ENCODE measurements at places on chromosomes 2 and 18.

GRCh38 chr2:68318914-68319397 lies 793 bp downstream of the CNRIP1 start:
- peak; percentile 29 for DNase-seq

- DNase-seq = no peak
Observed at GRCh38 chr2:9169349-9170107, 37.1 kb upstream of the ASAP2 start.

GRCh38 chr2:214376618-214377285 lies 34.1 kb upstream of the VWC2L start:
- no peak for DNase-seq

GRCh38 chr18:57234346-57234745 lies 87.5 kb downstream of the BOD1L2 start:
- no peak for DNase-seq

GRCh38 chr2:125085904-125086303 lies 1060.8 kb downstream of the CNTNAP5 start:
- no peak for DNase-seq

DNA sequence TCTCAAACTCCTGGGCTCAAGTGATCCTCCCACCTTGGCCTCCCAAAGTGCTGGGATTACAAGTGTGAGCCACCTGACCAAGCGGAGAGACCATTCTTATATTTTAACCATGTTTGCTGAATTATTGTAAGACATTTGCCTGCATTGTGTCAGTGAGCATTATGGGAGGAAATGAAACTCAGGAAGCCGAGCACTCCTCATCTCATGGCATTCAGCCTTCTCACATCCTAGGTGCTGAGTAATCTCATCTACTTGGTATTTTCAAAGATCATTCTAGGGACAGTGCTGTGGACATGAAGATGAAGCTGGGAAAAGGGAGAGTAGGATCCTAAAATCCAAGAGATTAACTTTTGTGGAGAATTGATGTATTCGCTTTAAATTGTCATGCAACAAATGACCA lies 66.1 kb downstream of the NAPG start:
- no peak for DNase-seq

GRCh38 chr2:112959109-112959812 lies 18.5 kb upstream of the IL36G start:
- no peak for DNase-seq

DNA sequence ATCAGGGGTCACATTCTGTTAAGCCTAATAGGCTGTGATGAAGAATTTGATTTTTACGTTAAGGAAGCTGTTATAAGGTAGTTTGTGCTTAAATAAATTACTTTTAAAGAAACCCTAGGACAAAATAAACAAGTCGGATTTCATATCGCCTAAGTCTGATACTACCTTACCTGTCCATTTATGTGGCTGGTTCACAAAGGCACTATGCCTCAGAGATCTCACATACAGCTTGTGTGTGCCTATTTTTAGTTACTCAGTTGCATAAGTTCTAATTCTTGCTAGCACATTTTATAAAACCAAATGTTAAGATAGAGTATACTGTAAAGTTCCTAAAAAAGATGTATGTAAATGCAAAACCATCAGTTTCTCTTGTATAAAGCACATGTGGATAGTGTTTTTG lies 40.0 kb downstream of the AGFG1 start:
- no peak for DNase-seq

DNA sequence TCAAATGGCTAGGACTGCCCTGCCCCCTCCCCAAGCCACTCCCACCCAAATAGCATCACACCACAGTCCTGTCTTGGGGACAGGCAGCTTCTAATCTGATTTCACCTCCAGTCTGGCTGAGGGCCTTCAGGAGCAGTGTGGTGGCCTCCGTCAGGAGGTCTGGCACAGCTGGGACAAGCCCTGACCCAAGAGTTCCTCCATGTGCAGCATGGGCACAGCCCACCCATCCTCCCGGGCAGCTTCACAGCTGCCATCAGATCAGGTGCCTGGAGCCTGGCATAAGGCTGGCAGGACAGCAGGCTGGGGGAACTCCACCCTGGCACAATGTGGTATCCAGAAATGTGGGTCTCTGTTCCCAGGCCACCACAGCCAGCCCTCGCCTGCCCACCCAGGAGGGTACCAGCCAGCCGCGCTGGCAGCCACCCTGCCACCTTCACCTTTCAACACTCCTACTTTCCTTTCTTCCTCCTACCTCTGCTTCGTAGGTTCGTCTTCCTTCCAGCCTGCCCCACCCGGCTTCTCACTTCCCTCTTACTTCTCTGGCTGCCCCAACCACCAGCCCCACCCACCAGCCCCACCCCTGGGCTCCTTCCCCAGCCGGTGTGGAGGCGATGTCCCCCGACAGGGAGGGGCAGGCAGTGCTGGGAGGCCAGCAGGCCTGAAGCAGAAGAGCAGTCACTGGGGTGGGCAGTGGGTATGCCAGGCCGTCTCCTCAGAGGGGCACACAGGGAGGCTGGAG lies at the start of gene CAPG:
Gene CAPG (minus strand): TSS at position 522 of the 739 bp plus-strand sequence. CDS start 8,221 bp downstream, outside the sequence.
- DNase-seq = no peak

DNA sequence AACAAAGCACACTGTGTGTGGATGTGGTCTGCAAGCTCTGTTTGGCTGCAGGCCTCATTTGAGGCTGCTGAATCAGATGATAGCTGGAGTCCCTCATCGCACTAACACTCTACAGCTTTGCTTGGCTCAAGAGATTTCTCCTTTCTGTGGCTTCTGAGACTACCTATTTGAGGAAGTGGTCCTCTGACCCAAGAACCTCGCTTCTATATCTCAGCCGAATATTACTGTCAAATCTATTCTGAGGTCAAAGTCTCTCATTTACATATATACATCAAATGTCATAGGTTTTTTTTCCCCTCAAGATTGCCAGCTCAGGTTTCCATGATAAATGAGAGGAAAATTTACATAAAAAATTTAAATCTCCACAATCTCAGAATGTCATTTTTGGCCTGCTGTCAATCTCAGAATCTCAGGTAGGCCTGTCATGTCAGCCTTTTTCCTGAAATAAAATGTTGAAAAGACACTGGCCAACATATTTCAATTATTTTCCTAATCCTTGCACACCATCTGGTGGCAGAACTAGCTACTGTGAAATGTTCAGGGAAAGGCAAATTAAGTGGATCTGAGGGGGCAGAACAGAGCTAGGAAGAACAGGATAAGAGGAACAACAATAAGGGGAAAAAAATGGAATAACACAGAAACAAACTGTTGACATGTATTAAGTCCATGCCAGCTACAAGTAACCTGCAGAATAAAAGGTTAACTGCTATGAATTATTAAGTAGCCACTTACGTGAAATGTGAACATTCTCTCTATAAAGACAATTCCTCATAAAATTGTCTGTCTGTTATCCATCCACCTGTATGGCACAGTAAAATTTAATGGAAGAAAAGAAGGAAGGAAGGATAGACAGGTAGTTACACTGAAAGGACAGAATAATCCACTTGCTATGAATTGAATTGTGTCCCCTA lies 39.3 kb downstream of the AP1S3 start:
- DNase-seq = peak; percentile 3

GRCh38 chr2:238097201-238097987 lies 2.7 kb upstream of the ESPNL start:
- no peak for DNase-seq

DNA sequence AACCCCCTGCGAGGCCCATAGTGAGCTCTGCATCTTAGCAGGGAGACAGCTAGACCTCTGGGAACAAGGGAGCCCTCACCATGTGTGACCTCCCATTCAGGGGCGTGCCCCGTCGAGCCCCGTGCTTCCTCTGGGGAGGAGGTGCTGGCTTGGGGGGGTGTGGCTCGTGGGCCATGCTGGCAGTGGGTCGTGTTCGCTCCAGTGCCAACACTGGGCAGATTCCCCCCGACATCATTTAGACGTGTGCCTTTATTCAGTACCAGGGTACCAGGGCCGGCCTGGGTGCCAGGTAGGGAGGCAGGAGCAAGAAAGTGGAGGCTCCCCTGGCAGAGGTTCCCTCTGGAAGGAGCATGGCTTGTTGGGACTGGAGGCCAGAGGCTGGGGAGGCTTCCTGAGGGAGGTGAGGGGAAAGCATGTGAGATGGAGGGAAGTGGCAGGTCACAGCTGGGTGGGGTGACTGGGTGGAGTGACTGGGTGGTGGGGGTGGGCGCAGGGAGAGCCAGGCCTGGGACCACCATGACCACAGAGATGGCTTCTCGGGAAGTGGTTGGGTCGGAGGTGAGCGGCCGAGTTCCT lies 15.2 kb downstream of the GPC1 start:
- DNase-seq = no peak

- DNase-seq = no peak
Observed at GRCh38 chr2:137957033-137957432, 7.2 kb upstream of the HNMT start.

GRCh38 chr2:133342286-133343017 lies 225.8 kb downstream of the NCKAP5 start:
- DNase-seq = no peak

GRCh38 chr2:161913865-161914264 lies 160.2 kb downstream of the DPP4 start:
- no peak for DNase-seq

DNA sequence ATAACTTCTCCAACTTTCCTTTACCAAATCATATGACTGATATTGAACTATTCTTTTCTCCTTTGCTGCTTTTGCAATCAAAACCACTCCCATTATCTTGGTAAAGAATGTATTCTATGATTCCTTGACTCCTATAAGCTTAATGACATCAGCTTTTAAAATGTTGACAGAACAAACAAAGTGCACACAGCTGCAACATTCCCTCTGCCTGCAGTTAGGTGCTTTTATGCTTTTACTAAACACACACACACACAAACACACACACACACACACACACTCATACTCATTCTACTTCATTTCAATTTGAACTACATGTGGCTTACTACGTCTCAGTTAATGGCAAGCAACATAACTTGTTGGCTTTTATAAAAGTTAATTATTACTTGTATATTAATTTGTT lies 946.6 kb downstream of the DPP10 start:
- no peak for DNase-seq

DNA sequence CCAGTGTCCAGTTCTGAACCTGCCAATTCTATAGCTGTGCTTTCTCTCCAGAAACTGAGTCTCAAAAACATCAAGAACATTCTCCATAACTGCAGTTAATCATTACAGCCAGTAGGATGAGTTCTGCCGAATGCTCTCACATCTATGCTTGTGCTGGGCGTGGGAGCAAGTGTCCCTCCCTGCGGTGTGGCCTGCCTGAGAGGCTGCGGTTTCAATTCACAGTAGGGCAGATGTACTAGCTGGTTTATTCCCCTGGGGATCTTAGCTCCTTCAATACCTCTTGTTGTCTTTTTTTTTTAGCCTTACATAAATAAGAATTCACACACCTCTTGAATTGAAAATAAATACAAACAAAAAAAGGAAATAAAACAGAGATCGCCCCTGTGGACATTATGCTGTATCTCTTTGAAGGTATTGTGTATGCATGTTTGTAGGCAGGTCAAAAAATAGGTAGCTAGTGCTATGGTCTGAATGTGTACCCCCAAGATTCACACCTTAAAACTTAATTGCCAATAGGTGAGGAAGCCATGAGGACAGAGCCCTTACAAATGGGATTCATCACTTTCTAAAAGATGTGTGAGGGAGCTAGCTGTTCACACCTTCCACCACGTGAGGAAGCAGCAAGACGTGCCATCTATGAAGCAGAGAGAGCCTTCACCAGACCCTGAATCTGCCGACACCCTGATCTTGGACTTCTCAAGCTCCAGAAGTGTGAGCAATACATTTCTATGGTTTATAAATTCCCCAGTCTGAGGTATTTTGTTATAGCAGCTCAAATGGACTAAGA lies 74.3 kb downstream of the BCL2L11 start:
- DNase-seq = no peak
